ENCODE measurements at places on chromosomes 7 and 10.

DNA sequence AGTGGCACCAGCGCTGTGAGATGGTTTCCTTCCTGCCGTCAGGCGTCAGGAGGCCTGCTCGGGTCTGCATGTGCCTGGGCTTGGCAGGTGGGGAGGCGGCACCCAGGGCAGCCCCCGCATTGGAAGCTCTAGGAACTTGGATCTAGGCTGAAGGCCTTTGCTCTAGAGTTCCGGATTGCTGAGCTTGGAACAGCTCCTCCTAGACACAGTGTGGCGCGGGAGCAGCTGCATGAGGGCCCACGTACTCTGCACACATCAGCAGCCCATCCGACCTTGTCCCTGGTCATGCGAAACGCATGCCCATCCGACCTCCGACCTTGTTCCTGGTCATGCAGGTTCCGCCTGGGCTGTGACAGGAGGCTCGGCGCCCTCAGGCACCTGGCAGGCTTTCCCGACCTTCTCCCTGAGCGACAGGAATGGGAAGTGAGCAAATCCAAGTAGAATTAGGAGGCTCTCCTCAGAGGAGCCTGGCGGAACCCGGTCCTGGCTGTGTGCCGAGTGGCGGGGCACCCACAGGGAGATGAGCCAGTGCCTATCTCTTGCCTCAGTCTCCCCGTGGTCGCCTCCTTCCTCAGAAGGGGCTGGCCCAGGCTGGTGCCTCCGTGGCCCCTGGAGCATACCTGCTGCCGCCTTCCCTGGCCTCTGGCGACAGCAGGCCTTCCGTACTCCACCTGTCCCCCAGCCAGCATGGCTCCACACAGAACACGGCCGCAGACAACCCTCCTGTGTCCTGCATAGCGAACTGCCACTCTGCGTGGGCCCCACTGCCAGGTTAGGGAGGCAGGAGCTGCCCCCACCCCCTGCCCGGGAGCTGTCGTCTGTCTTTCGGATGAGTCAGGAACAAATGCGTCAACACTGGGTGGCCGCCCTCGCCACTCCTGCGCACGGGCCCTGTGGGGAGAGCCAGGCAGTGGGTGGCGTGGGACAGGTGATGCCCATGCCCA is 12.0 kb downstream of the GET4 start:
- DNase-seq, result no peak

- peak; percentile 24 for DNase-seq
These were observed 9.5 kb upstream of the TSGA13 start for GRCh38 chr7:130695840-130696239.

DNA sequence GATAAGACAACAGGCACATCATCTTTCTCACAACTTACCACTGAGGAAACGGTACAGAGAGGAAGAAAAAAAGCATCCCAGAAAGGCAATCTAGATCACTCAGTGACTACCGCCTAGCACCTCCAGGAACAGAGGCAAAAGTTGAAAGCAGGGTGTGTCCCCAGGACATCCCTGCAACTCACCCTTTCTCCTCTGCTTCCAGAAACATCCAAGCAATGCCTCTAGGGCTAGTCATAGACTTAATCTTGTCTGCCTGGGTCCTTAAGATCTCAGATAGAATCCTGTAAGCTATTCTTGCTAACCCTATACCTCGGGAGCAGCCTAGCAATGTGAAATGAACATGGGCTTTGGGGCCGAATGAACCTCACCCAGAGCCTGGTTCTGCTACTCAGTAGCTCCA is 18.8 kb upstream of the PDCD4 start:
- no peak for DNase-seq

- no peak for DNase-seq
These were observed 48.4 kb downstream of the NKX6-2 start for GRCh38 chr10:132737390-132738048.

DNA sequence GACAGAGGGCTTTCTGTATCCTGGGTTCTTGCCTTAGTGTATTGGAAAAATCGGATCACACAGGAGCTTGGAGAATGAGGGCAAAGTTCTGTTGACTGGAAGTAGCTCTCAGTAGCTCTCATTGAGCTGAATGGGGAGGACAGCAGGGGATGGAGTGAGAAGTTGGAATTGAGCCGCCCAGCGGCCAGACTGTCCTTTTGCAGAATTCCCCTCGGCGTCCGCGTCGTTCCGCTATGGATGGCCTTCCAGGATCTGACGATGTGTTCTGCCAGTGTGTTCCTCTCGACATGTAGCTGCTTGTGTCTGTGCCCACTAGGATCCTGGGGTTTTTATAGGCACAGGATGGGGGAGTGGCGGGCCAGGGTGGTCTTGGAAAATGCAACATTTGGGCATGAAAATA is 351.8 kb upstream of the SEMA3A start:
- no peak for DNase-seq

DNA sequence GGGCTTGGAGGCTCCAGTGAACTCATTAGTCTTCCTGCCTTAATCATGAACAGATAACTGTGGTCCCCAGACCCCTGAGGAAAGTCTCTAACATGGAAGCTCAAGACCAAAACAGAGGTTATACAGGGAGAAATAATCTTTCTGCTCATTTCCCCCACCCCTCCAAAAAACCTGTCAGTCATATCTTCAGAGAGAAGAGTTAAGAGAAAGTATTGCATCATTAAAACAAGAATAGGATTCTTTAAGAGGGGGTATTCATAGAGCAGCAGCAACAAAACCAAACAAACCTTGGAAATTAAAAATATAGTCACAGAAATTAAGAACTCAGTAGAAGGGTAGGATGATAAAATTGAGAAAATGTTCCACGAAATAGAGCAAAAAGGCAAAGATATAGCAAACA is 7.6 kb downstream of the CLEC2L start:
- DNase-seq, result no peak

- peak; percentile 18 for DNase-seq
These were observed 185.0 kb upstream of the TMEM196 start for GRCh38 chr7:19958309-19958896.

DNA sequence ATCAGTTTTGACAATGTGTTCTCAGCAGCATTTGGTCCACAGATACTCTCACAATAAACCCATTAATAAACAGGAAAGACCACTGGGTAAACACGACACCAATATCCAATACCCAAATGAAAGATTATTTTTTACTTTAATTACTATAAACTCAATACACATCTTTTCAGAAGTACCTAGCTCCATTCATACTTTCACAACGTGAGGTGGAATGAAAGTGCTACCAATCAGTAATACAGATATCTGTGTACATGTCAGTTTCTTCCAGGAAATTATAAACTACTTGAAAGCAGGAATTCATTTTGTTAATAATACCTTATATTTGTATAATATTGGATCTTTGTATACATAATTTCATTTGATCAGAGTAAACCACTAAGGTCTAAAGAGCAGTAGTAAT is 11.9 kb downstream of the CDK6 start:
- DNase-seq, result no peak

DNA sequence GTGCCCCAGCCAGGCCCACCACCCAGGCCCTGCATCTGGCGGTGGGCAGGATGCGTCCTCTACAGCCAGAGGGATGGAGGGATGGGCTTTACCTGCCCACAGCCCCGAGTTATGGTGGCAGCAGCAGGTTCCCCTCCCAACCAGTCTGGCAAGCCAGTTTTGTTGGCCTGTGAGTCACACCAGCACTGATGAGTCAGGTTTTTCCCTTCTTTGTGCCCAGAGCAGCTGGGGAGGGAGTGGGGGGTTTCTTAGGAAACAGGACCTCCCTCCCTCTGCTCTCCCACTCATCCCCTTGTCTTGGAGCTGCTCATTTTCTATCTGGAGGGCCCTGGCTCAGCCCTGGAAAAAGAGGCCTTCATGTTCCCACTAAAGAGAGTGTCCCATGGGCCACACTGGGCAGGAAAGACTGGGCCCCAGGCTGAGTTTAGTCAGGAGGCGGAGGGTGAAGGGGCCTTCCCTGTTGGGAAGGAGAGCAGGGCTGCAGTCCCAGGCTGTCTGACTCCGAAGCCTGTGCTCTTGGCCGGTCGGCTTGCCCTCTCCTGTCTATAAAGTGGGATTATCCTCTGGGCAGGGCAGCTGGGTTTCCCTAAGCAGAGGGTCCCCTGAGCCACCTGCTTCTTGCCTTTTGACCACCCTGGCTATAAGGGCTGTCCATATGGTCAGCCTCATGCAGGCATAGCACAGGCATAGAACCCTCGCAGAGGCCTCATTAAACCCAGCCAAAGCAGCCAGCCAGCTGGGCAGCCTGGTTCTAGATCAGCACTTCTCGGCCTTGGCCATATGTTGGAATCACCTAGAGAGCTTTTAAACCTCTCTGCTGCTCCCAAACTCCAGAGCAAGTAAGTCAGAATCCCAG is 30.2 kb upstream of the ANKRD2 start:
- DNase-seq, result no peak

GRCh38 chr7:142567201-142568075 is 181.8 kb upstream of the PRSS1 start:
- no peak for DNase-seq

- no peak for DNase-seq
These were observed 13.4 kb upstream of the ZNF804B start for GRCh38 chr7:88746126-88746525.

DNA sequence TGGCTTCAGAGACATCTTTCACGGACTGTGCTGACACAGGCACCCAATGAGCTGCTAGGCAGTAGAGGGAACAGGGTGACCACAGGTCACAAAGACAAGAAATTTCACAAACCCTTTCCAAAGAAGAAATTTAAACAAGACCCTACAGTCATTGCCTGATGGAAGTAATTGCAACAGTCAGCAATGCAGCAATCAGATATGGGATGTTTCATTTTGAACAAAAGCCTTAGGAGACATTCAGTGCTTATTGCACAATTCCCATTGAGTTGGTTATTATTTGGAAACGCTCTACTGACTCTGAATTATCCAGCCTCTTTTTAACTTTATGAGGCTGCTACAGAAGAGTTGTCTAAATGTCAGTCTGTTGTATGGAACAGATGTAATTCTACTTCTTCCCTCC is 85.5 kb downstream of the ETV1 start:
- peak; percentile 83 for DNase-seq

- DNase-seq, result no peak
These were observed 9.8 kb downstream of the MTG1 start for GRCh38 chr10:133403784-133404183.

- DNase-seq, result no peak
These were observed 41.1 kb downstream of the STK32C start for GRCh38 chr10:132266594-132267161.

DNA sequence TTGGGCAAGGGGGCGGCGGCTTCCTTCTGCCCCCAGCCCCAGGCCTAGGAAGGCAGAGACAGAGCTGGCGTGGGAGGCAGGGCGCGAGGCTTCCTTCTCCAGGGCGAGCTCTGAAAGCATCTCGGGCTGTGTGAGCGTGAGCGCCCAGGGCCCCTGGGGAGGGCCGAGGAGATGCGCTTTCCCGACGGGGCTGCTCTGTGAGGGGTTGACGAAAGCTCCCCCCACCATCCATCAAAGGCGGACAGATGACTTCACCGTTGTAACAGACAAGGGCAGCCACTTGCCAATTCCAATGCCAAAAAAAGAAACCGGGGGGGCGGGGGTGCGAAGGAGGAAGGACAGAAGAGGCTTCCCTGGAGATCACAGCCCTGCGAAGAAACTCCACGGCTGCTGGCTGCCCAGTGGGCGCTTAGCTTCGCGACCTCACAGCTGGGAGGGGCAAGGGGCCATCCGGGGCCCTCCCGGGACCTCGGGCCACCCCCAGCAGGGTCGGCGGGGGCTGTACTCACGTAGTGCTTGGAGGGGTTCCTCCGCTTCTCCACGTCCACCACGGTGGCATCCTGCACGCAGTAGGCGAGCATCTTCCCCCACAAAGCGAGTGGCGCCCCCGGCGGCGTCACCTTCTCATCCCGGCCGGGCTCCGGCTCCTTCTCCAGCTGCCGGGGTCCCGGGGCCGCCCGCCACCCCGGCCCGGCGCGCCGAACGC is 537 bp downstream of the SH3PXD2A start:
- no peak for DNase-seq

GRCh38 chr7:31664890-31665289 is 22.1 kb upstream of the PPP1R17 start:
- no peak for DNase-seq

GRCh38 chr10:116216676-116217075 is 56.3 kb downstream of the GFRA1 start:
- DNase-seq, result no peak

DNA sequence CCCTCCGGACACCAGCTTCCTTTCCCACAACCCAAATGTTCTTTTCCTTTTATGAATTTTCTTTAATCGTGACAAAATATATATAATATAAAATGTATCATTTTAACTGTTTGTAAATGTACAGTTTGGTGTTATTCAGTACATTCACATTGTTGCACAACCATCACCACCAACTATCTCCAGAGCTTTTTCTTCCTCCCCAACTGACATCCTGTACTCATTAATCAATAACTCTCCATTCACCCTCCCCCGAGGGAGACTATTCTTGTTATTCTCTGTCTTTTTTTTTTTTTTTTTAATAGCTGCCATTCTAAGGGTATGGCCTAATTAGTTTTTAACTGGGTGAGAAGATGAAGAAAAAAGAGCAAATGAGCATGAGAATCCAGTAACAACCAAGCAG is 30.6 kb upstream of the ITGB1 start:
- no peak for DNase-seq

All from SK-N-MC (cell line).